ENCODE measurements at places on chromosomes 5 and 9. TPM values are rescaled to one million over a fixed set of nuclear protein-coding genes. Genes with fewer than 3 reads are reported as not detected.

The ZFP37 gene
- 30.7 TPM for total RNA-seq

The LHX3 gene
- not detected for total RNA-seq

The PCDHB5 gene
- 16.3 TPM for total RNA-seq

The AQP7 gene
- total RNA-seq = not detected

The SPIN1 gene
- total RNA-seq = 298 TPM

The PLEKHG4B gene
- total RNA-seq = 9.1 TPM

The ESM1 gene
- not detected for total RNA-seq

The IFNA13 gene
- not detected for total RNA-seq

The FOXD4L3 gene
- not detected for total RNA-seq

The LCN2 gene
- total RNA-seq = not detected

The C1QTNF2 gene
- total RNA-seq = 3.4 TPM

The TMEFF1 gene
- 58.5 TPM for total RNA-seq

The HMCN2 gene
- 0.31 TPM for total RNA-seq

The CTXN3 gene
- total RNA-seq = 0.63 TPM

The S1PR3 gene
- 7.5 TPM for total RNA-seq

The SEMA4D gene
- total RNA-seq = 38.2 TPM

The IRX1 gene
- total RNA-seq = not detected

The UQCRQ gene
- 93.9 TPM for total RNA-seq

The DDX46 gene
- total RNA-seq = 63.2 TPM

The MARCHF11 gene
- 1.3 TPM for total RNA-seq

The GPR150 gene
- total RNA-seq = not detected

The ANGPTL2 gene
- total RNA-seq = 1.9 TPM

The MEGF9 gene
- total RNA-seq = 61.3 TPM

The NR5A1 gene
- total RNA-seq = not detected

The HAVCR2 gene
- total RNA-seq = 5.0 TPM

The KLF4 gene
- total RNA-seq = 2.2 TPM

The CHSY3 gene
- total RNA-seq = 26.6 TPM

The AFAP1L1 gene
- total RNA-seq = 5.9 TPM

The PLCXD3 gene
- 9.1 TPM for total RNA-seq

The MYOZ3 gene
- total RNA-seq = 2.2 TPM

The POLR3G gene
- total RNA-seq = 3.4 TPM

The LMBRD2 gene
- 66.0 TPM for total RNA-seq

The AIF1L gene
- total RNA-seq = 21.0 TPM

The ANXA2R gene
- 2.5 TPM for total RNA-seq

The ORM2 gene
- total RNA-seq = not detected

The IGFBPL1 gene
- 90.5 TPM for total RNA-seq

The NUTM2F gene
- total RNA-seq = not detected

The ALDH1A1 gene
- 0.31 TPM for total RNA-seq

The PCDHA1 gene
- total RNA-seq = 9.1 TPM

The GABBR2 gene
- 68.9 TPM for total RNA-seq

The FOXD4 gene
- total RNA-seq = 0.31 TPM

The UBAP1 gene
- 21.0 TPM for total RNA-seq

The BSPRY gene
- total RNA-seq = not detected

The LHX2 gene
- total RNA-seq = 182 TPM

The GABRA1 gene
- 17.2 TPM for total RNA-seq

The SLC25A46 gene
- total RNA-seq = 139 TPM

The LHX6 gene
- total RNA-seq = 32.2 TPM

The HBEGF gene
- total RNA-seq = 10.3 TPM

The SLC4A9 gene
- not detected for total RNA-seq

The ZFP62 gene
- 74.2 TPM for total RNA-seq

The SPATA31A3 gene
- total RNA-seq = not detected

The WNT8A gene
- not detected for total RNA-seq

The CD14 gene
- total RNA-seq = 3.8 TPM

The ARL10 gene
- 108 TPM for total RNA-seq
